GF-D8 (cell line): ENCODE measurements at places on chromosomes 5 and 9.
A peak's percentile ranks its signal among the peaks of the same experiment; 100 is the strongest.

DNA sequence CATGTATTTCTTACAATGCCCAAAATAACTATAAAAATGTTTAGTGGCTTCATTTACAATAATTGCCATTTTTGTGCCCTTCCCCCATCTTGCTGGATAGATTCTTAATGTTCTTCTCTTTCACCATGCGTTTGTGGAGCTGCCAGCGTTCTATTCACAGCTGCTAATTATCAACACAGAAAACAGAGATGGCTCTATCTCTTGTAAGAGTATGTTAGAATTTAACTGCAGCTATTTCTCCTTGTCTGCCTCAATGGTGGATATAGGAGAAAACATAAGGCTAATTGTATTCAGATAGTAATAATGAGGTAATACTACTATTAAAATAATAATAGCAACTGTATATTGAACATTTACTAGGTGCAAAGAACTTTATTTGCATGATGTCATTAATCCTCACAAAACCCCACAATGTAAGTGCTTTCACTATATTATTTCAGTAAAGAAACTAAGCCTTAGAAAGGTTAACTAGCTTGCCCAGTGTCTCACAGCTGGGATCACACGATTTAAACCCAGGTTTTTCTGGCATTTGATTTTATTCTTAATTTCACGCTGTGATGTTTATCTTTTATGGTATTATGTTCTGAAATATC lies 50.1 kb downstream of the JAKMIP2 start:
- no peak for DNase-seq

DNA sequence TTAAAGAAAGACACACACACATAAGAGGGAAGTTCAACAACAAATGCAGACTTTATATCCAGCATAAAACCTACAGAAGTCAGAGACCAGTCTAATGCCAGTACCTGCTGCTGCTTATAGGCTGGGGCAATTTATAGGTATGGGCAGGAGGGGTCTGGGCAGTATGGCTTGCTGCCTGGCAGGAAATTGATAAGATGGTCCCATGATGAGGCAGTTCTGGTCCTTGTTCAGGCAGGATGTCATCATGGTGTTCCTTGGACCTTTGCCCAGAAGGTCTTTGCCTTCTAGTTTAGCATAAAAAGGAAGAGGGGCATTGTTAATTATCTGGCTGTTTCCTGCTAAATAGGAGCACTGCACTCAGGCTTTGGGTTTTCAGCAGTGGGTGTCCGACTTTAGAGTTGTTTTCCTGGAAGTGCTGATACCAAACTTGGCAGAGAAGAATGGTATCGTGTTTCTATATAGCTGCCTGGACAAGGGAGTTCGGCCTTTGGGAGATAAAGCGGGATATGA lies 10.4 kb upstream of the PDCD1LG2 start:
- DNase-seq, result peak; percentile 43

GRCh38 chr5:88929385-88929784 lies 46.4 kb upstream of the MEF2C start:
- no peak for DNase-seq

DNA sequence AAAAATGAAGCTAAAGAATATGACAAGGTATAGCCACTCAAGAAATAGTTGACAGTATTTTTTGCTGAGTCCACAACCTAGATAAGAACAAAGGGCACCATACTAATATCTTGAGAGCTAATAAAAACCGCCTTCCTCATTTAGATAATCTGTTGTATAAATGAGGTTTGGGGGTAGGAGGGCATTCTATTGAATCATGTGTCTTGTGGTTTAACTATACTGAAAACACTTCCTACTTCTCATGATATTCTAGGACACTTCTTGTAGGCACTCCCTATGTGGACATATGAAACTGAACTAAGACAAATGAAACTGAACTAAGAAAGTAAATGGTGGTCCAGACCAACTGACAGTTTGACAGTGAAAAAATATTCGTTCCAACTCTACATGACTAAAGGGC lies 1268.5 kb upstream of the C9orf72 start:
- DNase-seq, result no peak

DNA sequence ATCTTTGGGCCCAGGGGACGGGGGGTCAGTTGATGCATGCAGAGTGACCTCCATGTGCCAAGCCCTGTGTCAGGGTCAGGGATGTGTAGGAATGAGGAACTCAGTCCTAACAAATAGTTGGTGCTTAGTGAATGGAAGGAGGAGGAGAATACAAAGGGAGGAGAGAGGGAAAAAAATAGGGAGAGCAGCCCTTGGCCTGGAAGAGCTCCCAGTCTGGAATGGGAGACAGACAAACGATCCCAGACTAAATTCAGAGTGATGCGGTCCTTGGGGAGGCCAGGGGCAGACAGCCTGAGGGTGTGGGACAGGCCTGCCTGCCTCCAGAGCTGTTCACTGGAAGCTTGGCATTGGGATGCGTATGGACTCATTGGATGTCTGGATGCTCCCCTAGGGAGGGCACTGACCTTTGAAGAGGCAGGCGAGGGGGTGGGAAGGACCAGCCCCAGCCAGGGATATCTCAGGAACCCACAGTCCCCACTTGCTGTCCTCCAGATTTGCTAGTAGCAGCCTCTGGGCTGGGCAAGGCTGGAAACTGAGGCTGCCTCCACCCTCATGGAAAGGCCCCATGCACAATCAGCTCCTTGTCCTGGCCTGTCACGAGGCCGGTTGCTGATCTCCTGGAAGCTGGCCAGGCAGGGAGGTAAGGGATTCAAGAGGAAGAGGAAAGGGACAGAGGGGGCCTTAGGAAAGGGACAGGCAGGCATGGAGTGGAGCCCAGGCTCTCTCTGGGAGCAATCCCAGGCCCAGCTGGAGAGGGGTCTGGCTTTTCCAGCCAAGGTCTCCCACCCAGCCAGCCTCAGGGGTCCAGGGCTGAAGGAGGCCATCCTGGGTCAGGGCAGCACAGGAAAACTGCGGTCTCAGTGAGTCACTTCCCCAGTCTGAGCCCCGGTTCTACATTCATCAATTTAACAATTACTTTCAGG lies 69.0 kb upstream of the GGTA1 start:
- no peak for DNase-seq

GRCh38 chr9:98584059-98584458 lies 124.7 kb downstream of the GABBR2 start:
- DNase-seq, result no peak

DNA sequence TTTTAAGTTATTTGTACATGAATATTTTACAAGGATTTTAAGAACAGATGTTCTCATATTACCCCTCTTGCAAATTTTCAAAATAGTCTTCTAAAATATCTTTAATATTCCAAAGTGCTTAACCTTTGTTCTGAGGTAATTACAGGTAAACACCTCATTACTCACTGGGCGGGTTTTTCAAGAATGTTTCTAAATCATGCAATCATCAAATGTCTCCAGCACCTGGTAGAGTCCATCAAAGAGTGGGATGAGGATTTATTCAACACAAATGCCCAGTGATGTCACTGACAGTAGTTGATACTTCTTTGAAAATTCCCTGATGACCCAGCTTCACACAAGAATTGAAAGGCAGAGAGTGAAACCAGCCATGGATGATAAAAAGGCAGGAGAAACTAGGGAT lies 114.4 kb downstream of the SEC61B start:
- DNase-seq, result no peak

DNA sequence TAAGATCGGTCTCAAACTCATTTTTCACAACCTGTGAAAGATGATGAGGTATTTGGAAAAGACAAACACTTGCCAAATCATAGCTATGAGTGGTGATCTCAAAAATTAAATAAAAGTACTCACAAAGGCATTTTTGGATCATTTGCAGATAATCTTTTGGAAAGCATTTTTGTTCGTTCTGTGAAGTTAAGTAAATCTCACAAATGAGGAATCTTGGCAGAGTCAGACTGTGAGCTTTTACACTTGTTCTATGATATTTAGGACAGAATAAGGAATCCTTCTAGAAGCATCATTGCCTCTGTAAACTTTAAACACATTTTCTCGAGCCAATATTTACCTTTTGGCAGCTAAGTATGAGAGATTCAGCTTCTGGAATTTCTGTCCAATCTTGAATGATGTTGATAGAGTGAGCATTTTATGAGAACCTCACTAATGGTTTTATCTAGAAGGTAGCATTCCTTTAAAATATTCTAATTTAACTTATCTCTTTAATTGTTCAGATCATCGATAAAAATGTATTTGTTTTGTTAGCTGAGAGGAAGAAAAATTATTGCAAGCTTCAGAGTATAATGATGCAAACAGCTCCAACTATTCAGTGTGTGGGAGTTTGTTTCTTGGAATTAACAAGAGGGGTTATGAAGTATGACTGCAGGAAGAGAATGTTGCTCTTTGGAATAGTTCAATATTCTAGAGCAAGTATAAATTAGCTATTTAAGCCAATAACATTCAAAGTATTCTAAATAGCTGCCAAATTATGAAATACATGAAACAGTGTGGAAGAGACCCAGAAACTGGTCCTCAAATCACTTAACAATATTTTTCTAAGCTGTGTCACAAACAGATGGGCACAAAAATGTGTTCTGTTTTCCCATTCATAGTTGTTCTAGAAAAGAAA lies 48.6 kb upstream of the SLCO6A1 start:
- DNase-seq, result no peak

GRCh38 chr5:56616454-56617160 lies 198.7 kb upstream of the MAP3K1 start:
- no peak for DNase-seq

DNA sequence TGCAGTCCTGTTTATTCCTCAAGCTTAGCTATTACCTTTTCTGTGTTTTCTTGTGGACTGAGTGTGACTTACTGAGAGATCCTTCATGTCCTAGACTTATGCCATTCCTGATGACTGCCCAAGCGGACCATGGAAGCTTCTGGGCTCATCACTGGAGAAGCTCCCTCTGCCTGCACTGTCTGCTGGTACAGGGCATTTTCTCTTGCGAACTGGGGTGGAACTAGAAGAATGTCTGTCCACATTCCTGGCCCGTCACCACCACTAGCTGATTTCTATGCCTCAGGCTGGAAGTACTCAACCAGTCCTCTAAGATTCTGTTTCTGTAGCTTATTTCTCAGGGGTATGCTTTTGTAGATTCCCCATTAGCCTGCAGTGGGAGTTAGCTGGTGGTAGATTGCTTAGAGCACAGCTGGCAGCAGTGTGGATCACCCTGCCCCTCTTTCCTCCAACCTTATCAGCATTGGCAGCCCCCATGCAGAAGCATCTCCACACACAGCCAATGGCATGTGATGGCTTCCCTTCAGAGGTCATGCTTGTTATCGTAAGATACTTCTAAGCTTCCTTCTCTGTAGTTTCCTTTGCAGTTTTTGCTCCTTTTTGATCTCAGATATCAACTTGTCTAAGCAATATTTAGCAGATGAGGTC lies 12.4 kb downstream of the SLC36A1 start:
- DNase-seq, result no peak

DNA sequence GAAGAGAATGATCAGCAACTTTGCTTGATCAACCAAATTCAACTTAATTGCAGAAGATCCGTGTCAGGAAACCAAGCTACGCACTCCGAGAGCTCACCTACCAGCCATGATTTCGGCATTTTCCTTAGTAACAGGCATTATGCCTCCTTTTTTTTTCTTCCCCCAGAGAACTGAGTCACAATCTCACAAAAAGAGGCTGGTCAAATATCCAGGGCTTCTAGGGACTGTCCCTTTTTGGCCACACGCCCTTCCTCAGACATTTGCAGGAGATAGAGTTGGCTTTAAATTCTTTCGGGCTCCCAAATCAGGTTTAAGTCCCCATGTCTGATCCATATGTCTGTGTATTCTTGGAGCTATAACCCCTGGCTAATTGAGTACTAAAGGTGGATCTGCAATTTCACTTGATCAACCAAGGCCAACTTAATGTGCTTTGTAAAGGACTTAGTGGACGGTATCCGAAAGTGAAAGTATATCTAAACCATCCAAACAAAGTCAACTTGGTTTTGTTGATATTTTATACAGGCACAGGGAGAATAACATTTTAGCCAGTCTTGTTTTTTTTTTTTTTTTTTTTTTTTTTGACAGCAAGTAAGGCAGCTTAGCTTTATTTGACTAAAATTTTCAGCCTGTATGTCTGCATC lies 100.8 kb upstream of the TBCA start:
- DNase-seq, result no peak

DNA sequence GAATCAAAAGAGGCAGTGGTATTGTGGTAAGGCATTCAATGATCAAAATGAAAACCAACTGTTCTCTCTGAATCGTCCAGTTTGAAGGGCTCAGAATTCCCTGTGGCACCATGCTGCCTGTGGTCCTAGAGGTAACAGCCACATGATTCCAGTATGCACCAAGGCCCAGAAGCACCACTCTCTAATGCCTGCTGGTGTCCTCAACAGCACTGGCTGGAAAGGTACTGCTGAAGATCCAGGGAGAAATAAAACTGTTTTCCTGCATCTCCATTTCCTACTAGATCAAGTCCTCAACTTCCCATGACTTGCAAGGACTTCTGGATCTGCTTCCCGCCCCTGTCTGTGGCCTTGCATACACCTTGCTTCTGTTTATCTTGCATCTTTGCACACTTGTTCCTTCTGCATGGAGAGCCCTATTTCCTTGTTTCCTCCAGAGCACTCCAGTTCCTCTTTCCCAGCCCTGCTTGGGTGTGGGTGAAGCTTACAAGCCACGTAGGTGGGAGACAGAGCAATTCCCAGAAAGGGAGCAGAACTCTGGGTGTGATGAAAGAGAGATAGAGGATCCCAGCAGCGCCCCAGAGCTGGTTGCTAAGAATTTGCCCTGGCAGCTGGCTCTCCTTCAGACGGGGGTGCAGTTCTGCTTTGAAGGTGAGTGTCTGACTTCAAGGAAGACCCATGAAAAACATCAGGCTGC lies 41.0 kb upstream of the EQTN start:
- no peak for DNase-seq

DNA sequence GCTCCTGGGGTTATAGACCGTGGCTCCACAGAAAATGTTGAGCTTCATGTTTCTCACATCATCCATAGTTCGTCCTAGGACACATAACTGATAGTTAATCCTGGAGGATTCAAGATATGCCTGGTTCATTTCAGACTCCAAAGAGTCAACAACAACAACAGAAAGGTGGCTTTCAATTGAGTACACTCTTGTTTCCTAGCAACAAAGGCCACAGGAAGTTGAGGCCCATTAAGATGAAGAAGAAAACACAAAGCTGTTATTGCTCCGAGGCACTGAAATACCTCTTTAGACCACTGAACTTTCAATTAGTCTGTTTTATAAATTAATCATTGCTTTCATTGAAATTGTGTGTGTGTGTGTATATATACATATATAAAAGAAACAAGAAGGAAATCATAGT lies 154.5 kb downstream of the YIPF5 start:
- DNase-seq, result no peak

- DNase-seq, result no peak
Observed at GRCh38 chr5:128264564-128265360, 181.2 kb downstream of the SLC12A2 start.

- DNase-seq, result no peak
Observed at GRCh38 chr5:167593329-167594060, 698.0 kb upstream of the WWC1 start.

GRCh38 chr5:145681686-145682085 lies 153.5 kb downstream of the PRELID2 start:
- peak; percentile 52 for DNase-seq

- no peak for DNase-seq
Observed at GRCh38 chr5:170416526-170416925, 27.4 kb upstream of the KCNMB1 start.

- no peak for DNase-seq
Observed at GRCh38 chr5:129063483-129064113, 31.0 kb upstream of the ISOC1 start.

- DNase-seq, result no peak
Observed at GRCh38 chr9:71764463-71764862, 3.9 kb downstream of the CEMIP2 start.

- DNase-seq, result no peak
Observed at GRCh38 chr5:96614110-96614691, 48.0 kb upstream of the CAST start.
